ENCODE measurements at places on chromosomes 6 and 20. TPM values are rescaled to one million over a fixed set of nuclear protein-coding genes. Genes with fewer than 3 reads are reported as not detected.

DNA sequence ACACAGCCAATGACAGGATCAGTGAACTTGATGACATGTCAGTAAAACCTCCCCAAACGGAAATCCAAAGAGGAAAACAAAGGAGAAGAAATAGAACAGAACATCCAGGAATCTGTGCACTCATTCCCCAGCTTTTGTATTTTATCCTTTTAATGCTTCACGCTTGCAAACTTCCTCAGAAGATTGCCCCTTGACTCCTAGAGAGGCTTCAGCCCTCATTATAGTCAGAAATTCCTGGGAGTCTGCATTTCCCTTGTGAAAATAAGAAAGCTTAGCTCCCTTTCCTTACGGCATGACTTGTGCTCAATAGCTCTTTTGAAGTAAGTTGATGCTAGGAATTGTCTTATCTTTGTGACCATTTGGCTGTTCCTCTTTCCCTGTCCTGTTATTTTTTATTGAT, 313.6 kb upstream of the OPRM1 start:
- no peak for DNase-seq

GRCh38 chr20:62238569-62239277, 402 bp downstream of the OSBPL2 start:
- DNase-seq: no peak

GRCh38 chr6:144435602-144436426, 150.7 kb downstream of the UTRN start:
- no peak for DNase-seq

Gene UTRN
- 28.4 TPM for total RNA-seq

Gene PRSS35
- 0.37 TPM for total RNA-seq

- no peak for DNase-seq
Observed at GRCh38 chr20:61744691-61745396, 320.8 kb downstream of the TAF4 start.

DNA sequence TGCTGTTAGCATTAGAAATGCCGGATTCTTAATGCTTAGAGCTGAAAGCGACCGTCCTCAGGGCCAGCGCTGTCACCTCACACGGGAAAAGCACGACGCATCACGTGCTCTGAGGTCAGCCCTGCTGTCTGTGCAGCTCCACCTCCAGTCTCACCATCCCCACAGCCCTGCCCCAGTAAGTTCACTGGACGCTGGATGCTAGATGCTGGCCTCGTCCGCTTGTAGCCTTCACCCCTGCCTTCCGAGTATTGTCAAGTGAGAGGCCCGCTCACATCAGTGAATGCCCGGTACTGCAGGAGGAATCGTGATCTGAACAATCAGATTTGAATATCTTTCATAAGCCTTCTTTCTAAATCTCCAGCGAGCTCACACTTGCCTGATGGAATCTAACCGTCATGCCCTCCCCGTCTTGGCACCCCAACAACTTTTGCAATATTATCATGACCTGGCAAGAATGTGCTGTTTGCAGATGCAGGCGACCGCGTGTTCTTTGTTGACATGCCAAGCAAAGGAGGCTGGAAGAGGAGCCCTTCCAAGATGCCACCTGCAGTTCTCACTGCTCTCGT, 64.9 kb downstream of the DLL1 start:
- no peak for DNase-seq

GRCh38 chr6:47733879-47734558, 35.6 kb downstream of the ADGRF4 start:
- peak; percentile 26 for DNase-seq

DNA sequence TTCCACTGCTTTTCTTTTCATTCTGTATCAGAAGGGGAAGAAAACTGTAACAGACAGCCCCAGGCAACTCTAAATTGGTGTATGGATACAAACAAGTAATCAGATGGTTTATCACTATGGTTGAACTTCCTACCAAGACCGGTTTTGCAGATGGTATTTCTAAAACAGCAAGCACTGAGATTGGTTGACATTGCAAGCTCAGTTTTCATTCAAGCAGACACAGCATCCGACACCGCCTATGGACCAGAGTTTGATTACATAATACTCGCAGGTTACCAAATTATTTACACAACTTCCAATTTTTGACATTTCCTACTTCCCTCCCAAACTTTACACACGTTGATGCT, 209.9 kb downstream of the ALDH8A1 start:
- no peak for DNase-seq
